Thymus (tissue), 14 donors: ENCODE measurements at places on chromosomes 5 and 9. TPM values are rescaled to one million over a fixed set of nuclear protein-coding genes. Genes with fewer than 3 reads are reported as not detected.

JMY gene
- total RNA-seq, result 7.5 TPM

PALM2AKAP2 gene
- total RNA-seq, result 0.76 TPM

TYRP1 gene
- total RNA-seq, result 0.19 TPM

GRCh38 chr5:177592905-177593304 is 902 bp downstream of the TMED9 start:
- H3K36me3 ChIP-seq, result peaks cover 36% of the 10 kb centered on the region
- no peak overlapping the region for H3K27ac ChIP-seq
- peak overlapping the region; percentile 98 for H3K4me3 ChIP-seq
- peaks cover 16% of the 10 kb centered on the region for H3K4me1 ChIP-seq
- no peak for DNase-seq
- H3K27me3 ChIP-seq, result peaks cover 5% of the 10 kb centered on the region

DNA sequence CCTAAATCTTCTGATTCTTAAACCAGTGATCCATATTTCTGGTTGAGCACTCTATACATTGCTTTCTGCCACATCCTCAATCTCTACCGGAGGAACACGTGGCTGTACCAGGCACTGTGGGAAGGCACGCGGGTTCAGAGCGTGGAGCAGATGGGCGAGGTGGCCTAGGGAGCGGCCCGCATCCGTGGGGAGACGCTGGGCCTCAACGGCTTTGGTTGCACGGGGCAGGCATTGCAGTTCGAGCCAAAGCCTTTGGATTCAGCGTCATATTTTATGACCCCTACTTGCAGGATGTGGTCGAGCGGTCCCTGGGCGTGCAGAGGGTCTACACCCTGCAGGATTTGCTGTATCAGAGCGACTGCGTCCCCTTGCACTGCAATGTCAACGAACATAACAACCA is 197.2 kb upstream of the RGMB start:
- no peak for DNase-seq
- H3K27ac ChIP-seq, result no peak overlapping the region
- H3K27me3 ChIP-seq, result no peaks in the 10 kb centered on the region
- no peaks in the 10 kb centered on the region for H3K4me1 ChIP-seq
- no peak overlapping the region for H3K4me3 ChIP-seq

DNA sequence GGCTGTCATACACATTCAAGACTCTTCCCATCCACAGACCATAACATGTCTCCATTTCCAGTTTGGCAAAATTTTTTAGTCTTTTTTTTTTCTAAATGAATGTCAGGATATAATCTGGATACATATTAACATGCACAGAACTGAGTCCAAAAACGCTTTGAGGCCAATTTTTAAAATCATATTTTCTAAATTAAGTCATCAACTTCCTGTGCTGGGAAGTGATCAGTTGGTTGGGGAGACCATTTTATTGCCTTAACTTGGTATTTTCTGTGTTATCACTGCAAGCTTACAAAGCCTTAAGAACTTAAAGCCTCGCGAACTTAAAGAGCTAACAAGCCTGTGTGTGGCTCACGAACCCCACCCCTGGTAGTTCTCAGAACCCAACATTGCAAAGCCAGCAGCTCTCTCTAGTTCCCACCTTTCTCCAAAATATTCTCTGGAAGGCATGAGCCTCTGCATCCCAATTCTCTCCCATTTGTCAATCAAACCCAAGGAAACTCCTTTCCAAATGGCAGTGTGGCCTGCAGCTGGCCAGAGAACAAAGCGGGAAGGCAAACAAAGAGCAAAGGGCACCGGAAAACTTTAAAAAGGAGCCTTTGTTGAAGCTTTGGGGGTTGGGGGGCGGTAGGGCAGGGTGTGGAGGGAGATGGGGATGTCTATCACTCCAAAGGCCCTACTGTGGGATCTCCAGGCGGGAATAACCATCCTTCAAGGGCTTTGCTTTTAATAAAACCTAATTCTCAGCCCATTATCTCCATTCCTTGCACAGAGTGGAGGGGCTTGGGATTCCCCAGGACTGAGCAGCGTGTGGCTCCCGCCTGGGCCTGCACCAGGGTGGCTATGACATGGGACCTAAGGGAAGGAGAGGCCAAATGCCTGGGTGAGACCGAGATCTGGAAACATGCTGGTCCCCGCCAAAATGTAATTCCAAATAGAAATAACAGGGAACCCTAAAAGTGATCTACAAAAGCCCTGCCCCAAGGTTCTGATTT is 65.0 kb downstream of the ROR2 start:
- H3K4me1 ChIP-seq, result peaks cover 7% of the 10 kb centered on the region
- H3K4me3 ChIP-seq, result no peak overlapping the region
- DNase-seq, result no peak
- H3K27me3 ChIP-seq, result no peaks in the 10 kb centered on the region
- H3K36me3 ChIP-seq, result no peaks in the 10 kb centered on the region

DNA sequence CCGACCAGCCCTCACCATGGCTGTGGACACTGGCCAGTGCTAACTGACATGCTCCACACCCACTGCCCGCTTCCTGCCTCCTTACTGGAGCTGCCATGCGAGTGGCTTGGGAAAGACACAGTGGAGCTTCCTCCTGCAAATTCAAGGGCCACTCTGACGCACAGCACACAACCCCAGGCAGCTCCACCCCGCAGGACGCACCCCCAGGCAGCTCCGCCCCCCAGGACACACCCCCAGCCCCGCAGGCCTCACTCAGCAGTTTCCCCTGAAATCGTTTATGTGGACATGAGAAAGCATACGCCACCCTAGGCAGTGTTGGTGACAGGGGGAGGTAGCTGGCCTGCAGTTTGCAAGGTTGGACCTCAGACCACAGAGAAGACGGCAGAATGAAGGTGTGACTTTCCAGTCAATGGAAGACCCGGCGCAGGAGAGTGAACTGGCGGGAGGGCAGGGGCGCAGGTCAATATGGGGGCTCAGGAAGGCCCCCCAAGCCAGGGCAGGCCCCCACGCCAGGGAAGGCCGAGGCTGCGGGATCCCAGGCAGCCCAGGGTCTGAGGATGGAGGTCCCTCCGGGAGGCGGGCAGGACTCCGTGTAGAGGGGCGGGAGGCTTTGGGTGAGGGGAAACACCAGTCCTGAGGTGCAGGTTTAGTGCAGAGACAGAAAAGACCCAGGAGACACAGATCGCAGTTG is 21.6 kb downstream of the LPCAT1 start:
- peaks cover 15% of the 10 kb centered on the region for H3K36me3 ChIP-seq
- H3K4me1 ChIP-seq, result peaks cover 11% of the 10 kb centered on the region
- no peak overlapping the region for H3K27ac ChIP-seq
